Cerebellar nuclear complex (tissue), 1 donor: ENCODE measurements at places on chromosomes 12 and 14.

DNA sequence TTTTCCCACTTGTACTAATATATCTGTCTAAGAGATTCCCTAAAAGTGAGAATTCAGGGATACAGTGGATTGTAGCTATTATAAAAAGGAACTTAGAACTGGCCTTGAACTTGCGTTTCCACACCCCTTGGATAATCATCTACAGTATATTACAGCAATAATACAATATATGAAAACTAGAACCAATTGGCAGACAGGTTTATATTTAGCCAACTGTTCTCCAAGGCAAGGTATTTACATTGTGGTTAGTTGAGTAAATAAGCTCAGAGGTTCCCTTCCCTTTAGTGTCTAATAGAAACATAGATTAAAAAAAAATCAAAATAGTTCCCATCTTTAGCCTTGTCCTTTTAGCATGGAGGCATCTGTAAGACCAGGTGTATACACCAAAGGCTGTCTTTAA is 42.1 kb downstream of the LIMA1 start:
- no peak for DNase-seq

GRCh38 chr12:85794531-85794930 is 41.7 kb downstream of the RASSF9 start:
- no peak for DNase-seq

DNA sequence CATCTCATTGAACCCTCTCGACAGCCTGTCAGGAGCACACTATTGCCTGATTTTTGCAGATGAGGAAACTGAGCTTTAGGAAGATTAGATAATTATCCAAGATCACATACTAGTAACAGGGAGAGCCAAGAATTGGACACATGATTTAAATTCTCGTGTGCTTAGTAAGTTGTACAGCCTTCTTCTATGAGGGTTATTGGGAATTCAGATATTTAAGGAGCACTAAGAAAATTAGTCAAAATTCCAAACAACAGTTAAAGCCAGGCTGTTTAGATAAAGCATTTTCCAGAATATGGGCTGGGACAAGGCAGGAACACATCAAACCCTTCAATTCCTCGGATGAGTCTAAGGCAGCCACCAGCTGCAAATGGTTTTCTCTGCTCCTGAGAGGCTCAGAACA is 148.8 kb downstream of the TMEM30B start:
- DNase-seq: no peak

GRCh38 chr12:116929885-116930284 is 19.1 kb downstream of the FBXW8 start:
- no peak for DNase-seq

DNA sequence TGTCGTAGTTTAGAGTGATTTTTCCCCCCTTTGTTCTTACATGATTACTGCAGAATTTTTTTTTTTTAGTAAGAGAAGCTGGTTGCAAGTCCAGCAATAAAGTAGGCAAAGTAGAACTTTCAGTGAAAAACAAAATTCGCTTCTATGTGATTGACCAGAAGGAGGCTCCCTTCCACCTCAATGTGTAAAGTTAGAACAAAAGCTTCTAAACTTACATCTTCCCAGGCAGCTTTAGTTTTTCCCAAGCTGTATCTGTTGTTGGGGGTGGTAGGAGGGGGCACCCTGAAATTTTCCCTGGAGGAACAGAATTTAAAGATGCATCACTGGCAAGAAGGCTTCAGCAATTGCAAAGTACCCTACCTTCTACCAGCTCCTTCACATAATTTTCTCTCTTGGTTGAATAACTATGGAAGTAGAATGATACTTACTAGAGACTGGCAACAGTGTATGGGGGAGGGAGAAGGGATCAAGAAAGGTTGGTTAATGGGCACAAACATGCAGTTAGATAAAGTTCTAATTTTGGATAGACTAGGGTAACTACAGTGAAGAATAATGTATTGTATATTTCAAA is 87.3 kb upstream of the E2F7 start:
- DNase-seq: no peak

- DNase-seq: no peak
These were observed 33.5 kb downstream of the KIF26A start for GRCh38 chr14:104171895-104172294.

- no peak for DNase-seq
These were observed 1.5 kb upstream of the DIABLO start for GRCh38 chr12:122227341-122227740.

DNA sequence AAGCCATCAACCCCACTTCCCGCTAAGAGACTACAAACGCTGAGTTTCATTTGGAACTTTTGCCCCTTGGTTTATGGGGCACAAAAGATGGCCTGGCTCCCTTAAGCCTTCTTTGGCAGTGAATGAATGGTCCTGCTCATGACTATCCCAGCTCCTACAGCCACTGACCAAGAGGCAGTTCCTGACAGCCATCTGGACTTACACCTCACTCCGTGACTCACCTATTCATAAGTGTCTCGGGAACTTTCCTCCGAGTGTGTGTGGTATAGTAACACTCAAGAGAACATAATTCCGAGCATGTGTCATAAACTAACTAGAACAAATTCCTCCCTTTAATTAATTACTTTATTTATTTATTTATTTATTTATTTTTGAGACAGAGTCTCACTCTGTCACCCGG is 51.9 kb upstream of the NUDT4 start:
- DNase-seq: no peak

DNA sequence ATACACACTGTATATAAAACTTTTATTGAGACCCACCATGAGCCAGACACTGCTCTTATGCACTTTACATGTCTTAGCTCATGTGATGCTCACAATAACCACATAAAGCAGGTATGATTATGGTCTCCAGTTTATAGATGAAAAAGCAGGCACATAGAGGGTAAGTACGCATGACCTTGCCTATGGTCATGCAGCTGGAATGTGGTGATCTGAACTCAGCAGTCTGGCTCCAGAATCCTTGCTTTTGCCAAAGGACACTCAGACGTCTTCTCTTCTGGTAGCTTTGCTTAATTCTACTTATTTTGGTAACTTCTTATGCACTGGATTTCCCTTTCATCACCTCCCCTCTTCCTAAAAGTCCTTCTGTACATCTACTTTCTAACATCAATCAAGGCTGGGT is 103.3 kb upstream of the CRY1 start:
- DNase-seq: no peak

- no peak for DNase-seq
These were observed 16.3 kb downstream of the ATP5MC2 start for GRCh38 chr12:53659571-53659981.

GRCh38 chr12:108129017-108129812 is at the start of gene WSCD2:
TSS of gene WSCD2 (plus strand) at chr12:108129288. CDS start at chr12:108195833, 66,545 bp downstream.
- no peak for DNase-seq

GRCh38 chr12:51471111-51471864 is 46.7 kb downstream of the SLC4A8 start:
- DNase-seq: no peak

DNA sequence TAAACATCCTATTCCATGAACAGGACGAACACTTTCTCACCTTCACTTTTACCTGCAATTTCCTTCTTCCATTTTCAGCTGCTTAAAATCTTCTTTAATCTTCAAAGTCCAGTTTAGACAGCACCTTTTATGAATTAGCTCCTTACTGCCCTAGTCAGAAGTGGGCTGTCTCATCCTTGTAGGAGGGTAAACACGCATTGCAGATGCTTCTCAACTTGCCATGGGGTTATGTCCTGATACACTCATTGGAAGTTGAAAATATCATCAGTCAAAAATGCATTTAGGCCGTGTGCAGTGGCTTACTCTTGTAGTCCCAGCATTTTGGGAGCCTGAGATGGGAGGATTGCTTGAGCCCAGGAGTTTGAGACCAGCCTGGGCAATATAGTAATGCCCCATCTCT is 35.2 kb downstream of the HMGA2 start:
- DNase-seq: no peak

DNA sequence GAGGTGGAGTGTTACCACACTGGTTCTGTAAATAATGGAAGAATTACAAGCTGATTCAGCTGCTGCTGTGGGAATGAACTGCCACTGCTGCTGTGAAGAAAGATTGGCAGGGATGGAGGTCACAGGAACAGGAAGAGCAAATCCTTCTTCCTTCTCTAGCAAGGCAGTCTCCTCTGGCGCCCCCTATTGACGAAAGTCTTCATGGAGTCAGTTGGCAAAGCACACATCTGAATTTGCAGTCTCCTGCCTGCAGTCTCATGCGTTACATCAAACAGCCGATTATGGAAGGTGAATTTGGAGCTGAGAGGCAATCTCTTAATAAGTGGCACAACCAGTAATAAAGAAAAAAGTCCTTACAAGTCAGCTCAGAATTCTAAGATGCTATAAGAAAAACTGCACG is 106.0 kb upstream of the TMTC1 start:
- DNase-seq: no peak

DNA sequence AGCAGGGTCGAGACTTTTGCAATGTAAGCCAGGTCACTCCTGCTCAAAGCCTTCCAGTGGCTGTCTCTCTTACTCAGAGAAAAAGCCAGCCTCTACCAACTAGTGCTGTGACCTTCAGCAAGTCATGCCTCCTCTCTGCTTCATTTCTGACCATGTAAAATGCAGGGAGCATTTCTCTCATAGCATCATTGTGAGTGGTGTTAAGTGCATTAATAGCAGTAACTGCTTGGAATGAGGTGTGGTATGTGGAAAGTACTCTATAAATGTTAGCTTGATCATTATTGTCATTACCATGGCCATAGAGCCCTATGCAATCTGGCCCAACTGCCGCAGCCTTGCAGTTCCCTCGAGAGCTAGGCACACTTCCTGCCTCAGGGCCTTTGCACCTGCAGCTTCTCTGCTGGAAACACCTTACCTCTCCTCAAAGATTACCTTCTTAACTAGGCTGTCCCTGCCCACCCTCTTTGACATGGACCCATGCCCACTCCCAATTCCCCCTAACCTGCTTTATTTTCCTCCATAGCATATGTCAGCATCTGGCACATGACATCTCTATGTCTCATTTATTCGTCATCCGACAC is 10.9 kb downstream of the PLEKHD1 start:
- DNase-seq: no peak

GRCh38 chr12:80320121-80320678 is 123.8 kb upstream of the PTPRQ start:
- DNase-seq: no peak

DNA sequence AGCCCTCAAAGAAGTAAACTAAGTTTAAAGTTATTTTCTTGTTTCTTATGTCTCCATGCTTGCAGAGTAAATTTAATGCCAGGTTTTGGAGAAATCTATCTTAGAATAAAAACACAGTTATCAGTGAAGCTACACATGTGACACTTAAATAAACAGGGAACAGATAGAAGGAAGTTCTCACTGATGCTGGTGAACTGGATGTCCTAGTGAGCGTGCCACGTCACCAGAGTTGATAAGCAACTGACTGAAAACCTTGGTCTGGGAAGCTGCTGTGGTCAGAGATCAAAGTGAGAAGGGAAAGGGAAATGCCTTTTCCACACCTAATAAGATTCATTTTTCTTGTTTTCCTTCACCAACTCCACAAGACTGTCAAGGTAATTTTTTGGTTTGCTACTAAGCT is 74.8 kb upstream of the PCED1B start:
- no peak for DNase-seq

GRCh38 chr14:72756967-72757366 is 136.9 kb downstream of the DPF3 start:
- no peak for DNase-seq

- DNase-seq: no peak
These were observed 76.3 kb upstream of the RTL1 start for GRCh38 chr14:100979780-100980179.

GRCh38 chr14:75650253-75651058 is 10.2 kb downstream of the ERG28 start:
- no peak for DNase-seq

DNA sequence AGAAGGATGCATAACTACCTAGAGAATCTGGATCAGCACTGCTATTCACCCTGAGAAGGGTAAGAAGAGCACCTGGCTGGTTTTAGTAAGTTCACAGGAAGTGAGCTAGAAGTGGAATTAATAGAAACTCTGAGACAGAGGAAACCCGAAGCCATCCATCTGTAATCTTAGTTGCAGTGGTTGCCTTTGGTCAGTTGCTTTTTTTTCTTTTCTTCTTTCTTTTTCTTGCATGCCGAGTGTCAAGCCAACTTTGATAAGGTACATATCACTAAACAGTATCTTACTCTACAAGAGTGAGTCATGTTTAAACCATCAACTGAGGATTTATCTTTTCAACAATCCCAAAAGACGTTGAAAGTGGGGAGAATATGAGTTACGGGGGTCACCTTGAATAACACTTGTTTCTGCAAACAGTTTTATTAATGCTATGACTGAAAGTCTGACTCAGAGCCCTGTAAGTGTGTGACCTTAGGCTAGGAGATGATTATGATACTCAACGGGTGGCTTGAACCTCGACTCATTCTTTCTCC is 26.7 kb downstream of the C12orf75 start:
- DNase-seq: no peak

DNA sequence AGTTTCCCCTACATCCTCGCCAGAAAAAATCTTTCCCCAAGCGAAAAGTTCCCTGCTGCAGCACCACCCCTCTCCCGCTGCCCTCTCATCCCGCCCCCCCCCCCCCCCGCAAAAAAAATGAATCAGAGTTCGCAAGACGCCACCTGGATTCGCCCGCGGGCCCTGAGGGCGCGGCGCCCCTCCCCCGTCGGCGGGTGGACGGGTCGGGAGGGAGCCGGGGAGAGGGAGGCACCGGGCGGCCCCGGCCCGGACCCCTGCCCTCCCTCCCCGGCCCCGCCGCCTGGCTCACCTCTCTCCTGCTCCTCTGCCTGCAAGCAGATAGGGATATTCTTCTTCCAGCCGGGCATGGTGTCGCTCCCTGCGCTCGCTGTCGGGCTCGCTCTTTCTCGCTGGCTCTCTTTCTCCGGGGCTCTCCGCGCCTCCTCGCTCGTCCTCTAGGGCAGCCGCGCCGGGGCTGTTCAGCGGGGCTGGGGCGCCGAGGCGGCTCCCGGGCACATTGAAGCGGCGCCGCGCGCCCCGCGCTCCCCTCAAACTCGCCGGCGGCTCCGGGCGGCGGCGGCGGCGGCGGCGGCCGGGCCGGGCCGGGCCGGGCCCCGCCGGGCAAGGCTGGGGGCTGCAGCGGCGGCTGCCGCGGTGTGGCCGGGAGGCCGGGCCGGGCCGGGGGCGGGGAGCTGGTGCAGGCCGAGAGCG is 200.3 kb upstream of the CAND1 start:
- no peak for DNase-seq

DNA sequence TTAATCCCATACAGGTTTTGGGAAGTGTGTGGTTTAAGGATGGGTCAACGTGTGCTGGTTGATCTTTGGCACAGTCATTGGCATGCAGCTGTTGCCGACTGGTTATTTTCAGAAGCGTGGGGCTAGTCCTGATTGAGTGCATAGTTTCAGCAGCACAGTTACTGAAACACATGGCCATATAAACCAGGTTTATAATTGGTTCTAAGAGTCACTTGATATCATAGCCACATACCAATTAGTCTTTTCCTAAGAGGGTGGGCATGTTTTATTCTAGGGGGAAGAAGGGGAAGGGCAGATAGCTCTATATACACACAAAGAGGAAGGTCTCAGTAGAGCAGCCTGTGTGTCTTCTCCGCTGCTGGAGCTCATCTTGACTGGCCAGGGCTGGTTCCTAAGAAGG is 11.0 kb upstream of the RPS6KL1 start:
- no peak for DNase-seq
